ENCODE measurements at places on chromosomes 6 and 20. TPM values are rescaled to one million over a fixed set of nuclear protein-coding genes. Genes with fewer than 3 reads are reported as not detected.

The STX11 gene
- 26.7 TPM for total RNA-seq

The TSHZ2 gene
- 29.1 TPM for total RNA-seq

The TNFRSF6B gene
- total RNA-seq, result not detected

DNA sequence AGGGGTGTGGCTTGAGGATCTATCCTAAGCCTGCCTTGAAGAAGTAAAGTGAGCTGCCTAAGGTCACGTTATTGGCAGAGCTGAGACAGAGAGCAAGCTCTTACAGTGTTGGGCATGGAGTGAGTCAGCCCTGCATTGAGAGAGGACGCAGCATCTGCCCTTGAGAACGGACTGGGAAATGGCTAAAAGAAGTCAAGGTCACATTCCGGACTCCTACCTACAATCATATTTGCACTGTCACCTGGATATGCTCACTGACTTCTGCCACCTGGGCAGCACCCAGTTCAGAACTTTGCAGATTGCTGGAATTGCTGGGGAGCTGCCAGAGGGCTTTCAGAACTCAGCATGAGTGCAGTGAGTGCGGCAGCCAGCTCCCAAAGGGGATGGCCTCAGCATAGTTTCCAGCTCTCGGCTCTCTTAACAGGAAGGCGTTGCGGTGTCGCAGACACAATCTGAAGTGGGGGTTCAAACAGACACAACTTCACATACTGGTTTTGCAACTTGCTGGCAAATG, 199.3 kb upstream of the SGK1 start:
- peaks cover 14% of the 10 kb centered on the region for H3K4me1 ChIP-seq
- peak overlapping the region; percentile 83 for H3K27ac ChIP-seq
- H3K4me3 ChIP-seq, result no peak overlapping the region
- no peaks in the 10 kb centered on the region for H3K27me3 ChIP-seq
- no peaks in the 10 kb centered on the region for H3K36me3 ChIP-seq

DNA sequence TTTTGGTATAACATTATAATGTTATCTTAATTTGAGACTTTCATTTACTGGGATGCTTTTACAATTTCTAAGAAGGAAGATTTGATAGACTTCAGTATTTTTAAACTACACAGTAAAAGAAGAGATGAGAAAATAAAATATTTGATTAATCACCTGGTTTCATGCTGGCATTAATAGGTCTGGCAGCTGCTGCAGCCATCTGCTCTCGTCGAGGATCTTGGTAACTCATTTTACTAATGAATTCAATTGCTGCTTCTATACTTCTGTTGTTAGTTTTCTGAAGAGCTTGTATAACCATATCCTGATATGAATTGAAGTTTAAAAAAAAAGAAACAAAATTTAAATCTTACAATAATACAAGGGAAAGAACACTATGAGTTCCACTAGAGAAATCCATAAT, 23.0 kb downstream of the LATS1 start:
- no peaks in the 10 kb centered on the region for H3K27me3 ChIP-seq
- no peak for DNase-seq
- no peak overlapping the region for H3K4me3 ChIP-seq
- peaks cover 14% of the 10 kb centered on the region for H3K4me1 ChIP-seq
- H3K36me3 ChIP-seq, result peaks cover 8% of the 10 kb centered on the region
